ENCODE measurements at places on chromosomes 4 and X.

DNA sequence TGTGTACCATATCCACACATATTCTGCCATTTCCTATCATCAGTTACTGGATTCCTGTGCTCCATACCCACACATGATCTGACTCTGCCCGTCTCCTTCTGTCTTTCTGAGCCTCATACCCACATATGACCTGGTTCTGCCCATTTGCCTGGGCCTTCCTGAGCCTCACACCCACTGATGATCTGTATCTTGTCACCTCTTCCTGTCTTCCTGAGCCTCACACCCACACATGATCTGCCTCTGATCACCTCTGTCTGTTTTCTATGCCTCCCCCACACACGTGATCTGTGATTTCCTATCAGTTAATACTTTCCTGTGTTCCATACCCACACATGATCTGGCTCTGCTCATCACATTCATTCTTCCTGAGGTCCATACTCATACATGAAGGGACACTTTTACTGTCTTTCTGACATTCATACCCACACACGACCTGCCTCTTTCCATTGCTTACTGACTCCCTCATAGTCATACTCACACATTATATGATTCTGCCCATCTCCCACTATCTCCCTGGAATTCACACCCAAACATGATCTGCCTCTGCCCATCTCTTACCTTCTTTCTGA lies 32.5 kb downstream of the SCML1 start:
- no peak for DNase-seq

GRCh38 chr4:8706216-8707044 lies 113.9 kb downstream of the CPZ start:
- DNase-seq = no peak

GRCh38 chrX:155070038-155070437 lies 898 bp downstream of the CMC4 start:
- no peak for DNase-seq

DNA sequence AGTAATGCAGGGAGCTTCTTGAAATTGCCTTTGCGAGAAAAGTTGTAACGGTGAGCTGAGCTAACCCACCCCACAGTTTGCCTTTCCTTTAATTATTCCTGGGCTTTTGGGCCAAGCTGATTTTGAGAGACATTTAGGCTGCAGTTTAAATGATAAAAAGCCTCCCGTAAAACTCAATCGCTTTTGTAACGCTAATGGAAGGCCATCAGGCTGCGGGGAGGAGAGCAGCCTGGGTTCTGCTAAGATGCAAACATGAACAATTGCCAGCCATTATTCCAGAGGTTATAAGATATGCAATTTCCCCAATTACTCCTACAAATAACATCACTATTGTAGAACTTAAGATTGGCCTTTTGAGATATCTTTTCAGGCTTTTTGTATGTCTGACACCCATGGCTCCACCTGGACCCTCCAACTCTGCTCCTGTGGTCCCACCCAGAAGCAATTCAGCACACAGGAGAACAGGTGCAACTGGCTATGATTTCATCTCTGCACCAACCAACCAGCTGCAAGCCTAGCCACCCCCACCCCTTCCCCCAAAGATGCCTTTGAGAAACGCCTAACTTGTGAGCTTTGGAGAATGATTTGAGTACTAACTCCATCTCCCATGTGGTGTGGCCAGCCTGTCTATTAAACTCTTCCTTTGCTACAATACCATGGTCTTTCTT lies 108.2 kb upstream of the FAM9C start:
- DNase-seq = no peak

DNA sequence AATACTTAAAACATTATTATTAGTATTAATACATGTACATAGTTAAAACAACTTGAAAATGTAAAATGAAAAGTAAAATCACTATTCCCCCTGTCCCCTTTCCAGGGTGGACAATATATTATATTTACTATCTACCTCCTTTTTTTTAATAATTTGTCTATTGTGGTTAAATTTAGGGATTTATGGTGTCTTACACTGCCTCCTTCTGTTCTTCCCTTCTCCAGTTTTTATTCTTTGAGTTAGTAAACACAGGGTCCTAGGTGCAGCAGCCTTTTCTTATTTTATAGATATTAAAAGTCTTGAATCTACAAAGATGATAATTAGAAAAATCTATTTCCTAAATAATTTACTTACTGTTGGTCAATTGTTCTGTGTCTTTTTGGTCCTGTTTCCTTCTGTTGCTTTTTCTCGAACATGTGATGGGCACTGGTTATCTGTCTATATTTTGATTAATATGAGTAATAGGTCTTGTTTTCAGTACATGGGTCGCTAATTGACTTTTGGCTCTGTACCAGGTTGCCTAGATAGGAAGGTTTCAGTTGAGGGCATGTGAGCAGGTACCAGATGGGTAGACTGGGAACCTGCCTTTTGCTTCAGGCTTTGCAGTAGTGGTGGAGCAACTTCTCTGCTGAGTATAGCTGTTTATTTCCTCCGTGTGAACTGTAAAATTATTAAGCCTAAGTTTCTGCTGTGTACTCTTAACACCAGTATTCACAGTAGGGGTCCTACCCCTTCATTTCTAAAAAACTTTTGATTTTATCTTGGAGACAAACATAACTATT lies 1.1 kb downstream of the NUDT9 start:
- no peak for DNase-seq

GRCh38 chrX:154349359-154349935 lies 25.0 kb downstream of the FLNA start:
- DNase-seq = no peak

DNA sequence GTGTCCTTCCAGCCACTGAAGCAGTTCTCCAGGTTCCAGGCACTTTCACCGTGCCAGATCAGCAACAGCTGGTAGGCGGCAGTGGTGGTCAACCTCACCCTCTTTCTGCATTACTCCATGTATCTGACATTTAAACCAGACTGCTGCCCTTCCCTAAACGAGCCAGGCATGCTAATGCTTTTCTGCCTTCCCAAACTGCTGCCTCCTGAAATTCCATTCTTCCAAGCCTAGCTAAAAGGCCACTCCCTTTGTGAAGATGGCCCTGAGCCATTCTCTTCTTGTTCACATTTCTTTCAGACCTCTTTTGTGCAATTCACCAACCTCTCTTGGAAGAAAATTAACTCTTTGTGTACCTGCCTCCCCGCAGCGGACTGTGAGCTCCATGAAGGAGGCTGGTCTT lies 73.7 kb downstream of the CHST7 start:
- no peak for DNase-seq

DNA sequence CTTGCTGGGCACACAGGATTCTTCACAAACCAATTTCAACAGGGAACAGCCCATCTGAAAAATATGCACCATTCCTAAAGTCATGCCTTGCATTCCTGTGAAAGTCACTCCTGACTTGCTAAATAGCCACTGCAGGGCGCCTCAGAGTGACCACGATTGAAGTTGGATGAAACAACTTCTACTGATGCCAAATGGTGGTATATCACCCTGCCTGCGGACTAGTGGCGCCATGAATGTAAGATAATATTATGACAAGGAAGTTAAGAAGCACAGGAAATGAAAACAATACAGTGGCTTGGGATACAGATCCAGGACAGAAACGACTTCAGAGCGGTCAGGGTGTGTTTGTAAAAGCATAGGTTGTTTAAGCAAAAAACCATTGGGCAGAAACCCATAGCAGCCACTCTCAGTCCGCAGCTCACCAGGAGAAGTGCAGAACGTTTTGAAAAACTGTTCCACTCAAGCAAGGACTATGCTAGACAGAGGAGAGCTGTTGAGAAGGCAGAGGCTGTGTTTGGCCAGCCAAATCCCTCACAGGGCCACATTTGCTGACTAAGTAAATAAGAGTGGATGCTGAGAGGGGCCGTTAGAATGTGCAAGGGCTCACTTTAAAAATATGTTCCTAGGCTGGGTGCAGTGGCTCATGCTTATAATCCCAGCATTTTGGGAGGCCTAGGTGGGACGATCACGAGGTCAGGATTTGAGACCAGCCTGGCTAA lies 250.4 kb downstream of the PTTG2 start:
- DNase-seq = no peak

- no peak for DNase-seq
Observed at GRCh38 chr4:152523731-152524130, 12.2 kb downstream of the FBXW7 start.

DNA sequence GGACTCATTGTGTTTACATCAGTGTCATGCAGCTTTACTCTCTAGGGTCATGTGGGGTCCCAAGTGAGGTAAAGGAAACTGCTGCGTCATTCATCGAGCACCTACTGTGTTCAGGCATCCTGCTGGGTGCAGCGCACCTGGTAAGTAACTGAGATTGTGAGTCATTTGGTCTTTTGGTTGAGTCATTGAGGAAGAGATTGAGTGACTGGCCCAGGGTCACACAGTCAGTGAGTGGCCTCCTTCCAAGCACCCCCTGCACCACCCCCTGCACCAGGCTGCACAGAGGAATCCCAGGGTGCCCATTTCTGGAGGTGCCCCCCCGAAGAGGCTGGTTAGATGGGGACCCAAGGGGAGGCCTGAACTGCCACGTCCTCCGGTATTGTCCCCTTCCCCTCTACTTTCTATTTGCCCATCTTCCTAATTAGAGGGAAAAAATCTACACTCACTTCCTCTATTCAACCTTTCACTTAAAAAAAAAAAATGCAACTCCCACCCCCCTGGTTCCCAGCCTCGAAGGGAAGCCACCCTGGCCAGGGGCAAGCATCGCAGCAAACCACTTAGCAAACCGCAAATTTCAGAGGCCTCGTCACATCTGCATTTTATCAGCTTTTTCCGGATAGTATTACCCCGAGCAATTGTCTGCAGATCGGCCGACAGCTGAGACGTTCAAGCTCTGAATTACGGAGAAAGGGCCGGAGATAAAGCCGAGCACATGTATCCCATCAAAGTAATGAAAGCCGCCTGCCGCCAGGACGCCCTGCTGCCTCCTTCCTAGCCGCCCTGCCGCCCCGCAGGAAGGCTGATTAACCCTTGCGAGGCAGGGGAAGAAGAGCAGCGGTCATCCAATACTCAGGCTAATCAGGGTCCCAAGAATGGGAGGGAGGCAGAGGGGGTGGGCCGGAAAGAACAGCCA lies 96.3 kb upstream of the MSX1 start:
- no peak for DNase-seq

GRCh38 chr4:147851135-147851534 lies 119.2 kb downstream of the ARHGAP10 start:
- no peak for DNase-seq

DNA sequence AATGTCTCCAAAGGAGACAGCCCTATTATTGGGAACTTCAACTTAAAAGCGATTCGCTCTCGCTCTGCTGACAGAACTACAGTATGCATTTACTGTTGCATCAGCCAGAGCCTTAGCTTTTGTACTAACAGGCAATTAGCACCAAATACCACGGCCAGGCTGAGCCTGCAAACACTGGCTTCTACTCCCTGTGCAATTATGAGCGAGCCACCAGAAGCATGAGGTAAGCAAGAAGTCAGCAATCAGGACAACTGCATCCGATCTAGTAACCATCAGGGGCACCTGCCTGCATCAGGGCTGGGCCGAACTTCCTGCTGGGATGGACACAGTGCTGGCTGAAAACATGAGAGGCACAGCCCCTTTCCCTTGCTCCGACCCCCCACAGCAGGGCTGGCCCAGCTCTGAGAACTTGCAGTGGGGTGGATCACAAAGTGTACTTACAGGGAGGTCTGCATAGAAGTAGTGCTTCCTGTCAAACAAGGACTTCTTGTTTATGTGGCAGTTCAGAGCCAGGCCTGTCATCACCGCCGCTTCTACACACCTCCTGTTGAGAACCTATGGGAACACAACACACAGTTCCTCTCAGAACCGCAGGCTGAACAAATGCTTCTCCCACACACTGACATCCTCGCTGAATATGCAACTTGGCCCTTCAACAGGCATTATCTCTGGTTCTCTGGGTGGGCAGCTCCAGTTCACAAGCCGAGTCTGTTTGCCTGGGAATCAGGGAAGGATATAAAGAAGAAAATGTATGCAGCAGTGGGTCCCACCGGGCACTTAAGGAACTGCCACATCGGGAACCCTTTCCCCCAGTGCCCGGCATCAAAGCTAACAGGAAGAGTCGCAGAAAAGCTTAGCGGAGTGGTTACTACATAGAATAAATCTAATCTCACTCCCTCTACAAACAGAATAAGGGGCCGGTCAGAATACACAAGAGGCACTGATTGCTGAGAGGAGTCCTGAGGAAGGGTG lies 41.5 kb downstream of the GATB start:
- no peak for DNase-seq

- DNase-seq = no peak
Observed at GRCh38 chr4:6180841-6181631, 19.3 kb downstream of the JAKMIP1 start.

- DNase-seq = no peak
Observed at GRCh38 chr4:9904976-9905587, 116.2 kb downstream of the SLC2A9 start.

- no peak for DNase-seq
Observed at GRCh38 chrX:81390237-81390636, 188.3 kb downstream of the SH3BGRL start.

GRCh38 chrX:47608130-47608810 lies 11.4 kb downstream of the SYN1 start:
- DNase-seq = no peak

- no peak for DNase-seq
Observed at GRCh38 chr4:141254326-141254725, 33.6 kb downstream of the ZNF330 start.

- DNase-seq = peak; percentile 16
Observed at GRCh38 chr4:165537028-165537648, 158.3 kb downstream of the CPE start.

DNA sequence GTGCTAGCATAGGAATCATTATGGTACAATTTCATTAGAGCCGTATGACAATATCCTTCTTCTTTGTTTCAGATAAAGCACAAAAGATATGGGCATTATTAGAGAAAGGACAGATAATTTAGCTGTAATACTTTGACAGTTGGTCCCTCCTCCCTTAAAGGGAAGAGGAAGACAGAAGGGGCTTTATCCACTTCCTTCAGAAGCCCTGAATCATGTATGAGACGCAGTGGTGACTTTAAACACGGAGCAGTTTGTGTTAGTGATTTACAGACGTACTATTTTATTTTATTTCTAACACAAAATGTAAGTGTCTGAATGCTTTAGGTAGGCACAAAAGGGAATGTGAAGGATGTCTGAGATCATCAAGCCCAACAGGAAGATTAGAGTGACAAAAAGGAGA lies 467.7 kb downstream of the IL15 start:
- no peak for DNase-seq

DNA sequence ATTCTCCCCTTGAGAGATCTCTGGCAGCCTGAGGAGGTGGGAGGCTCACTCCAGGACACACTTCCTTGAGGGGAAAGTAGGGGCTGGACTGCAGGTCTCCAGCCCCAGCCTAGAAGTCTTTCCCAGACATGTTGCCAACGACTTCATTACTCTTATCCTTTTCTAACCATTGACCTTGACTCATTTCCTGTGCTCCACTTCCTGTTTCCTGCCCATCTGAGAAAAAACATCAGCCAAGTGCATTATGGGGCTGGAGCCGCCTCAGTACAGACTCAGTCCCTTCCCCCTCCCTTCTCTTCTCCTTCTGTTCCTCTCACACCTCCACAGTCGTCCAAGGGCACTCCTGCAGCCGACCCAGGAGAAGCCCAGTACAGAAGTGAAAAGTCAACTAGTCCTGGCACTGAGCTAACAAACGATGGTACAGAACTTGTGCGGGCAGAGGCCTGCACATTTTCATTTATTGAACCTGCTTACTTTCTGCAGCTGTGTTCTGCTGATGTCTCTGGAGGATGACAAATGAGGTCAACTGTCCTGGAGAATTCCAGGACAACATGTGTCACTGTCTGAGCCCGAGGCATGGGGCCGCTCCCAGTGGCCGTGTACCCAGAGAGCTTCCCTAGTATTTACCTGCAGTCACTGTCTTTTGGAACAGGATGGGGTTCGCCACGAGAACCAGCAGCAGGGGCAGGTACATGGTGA lies 20.1 kb downstream of the GPR143 start:
- DNase-seq = no peak

Measured in hepatic stellate cell (primary cell).